ENCODE measurements at places on chromosomes 2 and 18. TPM values are rescaled to one million over a fixed set of nuclear protein-coding genes. Genes with fewer than 3 reads are reported as not detected.

C1GALT1C1L gene
- 4.0 TPM for polyA plus RNA-seq

PRSS56 gene
- 0.09 TPM for polyA plus RNA-seq

DNA sequence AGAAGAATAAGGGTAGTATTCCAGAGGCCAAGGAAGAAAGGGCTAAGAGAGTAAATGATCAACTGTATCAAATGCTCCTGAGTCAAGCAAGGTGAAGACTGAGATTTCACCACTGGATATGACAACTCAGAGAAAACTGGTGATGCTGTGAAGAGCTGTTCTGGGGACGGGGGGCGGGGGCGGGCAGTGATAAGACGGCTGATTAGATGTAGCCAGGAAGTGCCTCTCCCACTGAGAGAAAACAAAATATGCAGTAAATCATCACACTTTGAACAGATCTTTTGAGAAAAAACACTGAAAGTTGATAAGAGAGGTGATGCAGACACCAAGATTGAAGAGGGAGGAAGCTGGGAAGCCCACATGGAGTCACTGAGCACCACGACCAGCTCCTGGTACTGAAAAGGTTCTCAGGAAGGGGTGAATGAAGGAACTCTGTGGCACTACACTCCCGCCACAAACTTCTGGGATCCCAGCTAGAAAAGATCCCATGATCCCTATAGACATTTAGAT, 75.8 kb downstream of the MYO3B start:
- no peak for DNase-seq

- no peak for DNase-seq
Measured at GRCh38 chr2:119423811-119424210, 7.8 kb upstream of the TMEM37 start.

DNA sequence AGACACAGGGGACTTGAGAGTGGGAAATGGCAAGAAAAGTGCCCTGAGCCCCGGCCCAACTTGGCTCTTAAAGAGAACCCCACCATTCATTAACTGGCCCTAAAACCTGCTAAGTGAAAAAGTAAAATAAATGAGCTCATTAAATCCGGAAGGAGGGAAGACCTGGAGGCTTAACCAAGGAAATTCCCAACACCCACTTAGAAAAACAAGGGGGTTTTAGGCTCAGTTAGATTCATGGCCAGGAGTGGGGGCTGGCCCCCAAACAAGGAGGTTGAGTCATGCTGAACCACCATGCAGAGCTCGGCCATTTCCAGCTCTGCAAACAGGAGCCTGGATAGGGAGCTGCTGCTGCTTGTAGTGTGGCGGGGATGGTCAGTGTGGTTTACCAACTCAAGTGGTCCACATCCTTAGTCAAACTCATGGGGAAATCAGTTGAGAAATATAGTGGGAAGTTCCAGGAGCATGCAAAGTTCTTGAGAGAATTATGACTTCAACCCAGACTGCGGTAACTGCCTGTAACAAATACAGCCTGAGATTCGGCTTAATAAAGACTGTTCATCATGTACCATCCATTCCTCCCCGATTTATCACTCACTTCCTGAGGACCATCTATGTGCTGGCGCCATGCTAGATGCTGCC, 39.7 kb upstream of the MRPL19 start:
- no peak for DNase-seq

- no peak for DNase-seq
Measured at GRCh38 chr2:108226564-108226963, 13.2 kb upstream of the SULT1C3 start.

Measured in renal cortex interstitium (tissue), 15 donors.